H1 (cell line): ENCODE measurements at places on chromosomes 6 and 20. TPM values are rescaled to one million over a fixed set of nuclear protein-coding genes. Genes with fewer than 3 reads are reported as not detected.

The OARD1 gene
- 10.0 and 16.8 TPM in 2 replicates for polyA plus RNA-seq

The FAM162B gene
- 1.6 and 2.6 TPM in 2 replicates for polyA plus RNA-seq

The PCSK2 gene
- 2.6 and 4.2 TPM in 2 replicates for polyA plus RNA-seq

The RIN2 gene
- polyA plus RNA-seq: 0.20 and 0.24 TPM in 2 replicates

The PEX6 gene
- 6.4 and 11.6 TPM in 2 replicates for polyA plus RNA-seq

The GINS1 gene
- 26.3 and 44.7 TPM in 2 replicates for polyA plus RNA-seq

The LY6G5C gene
- polyA plus RNA-seq: 1.8 and 2.1 TPM in 2 replicates

The STMN3 gene
- polyA plus RNA-seq: 51.5 and 70.8 TPM in 2 replicates

The CAGE1 gene
- polyA plus RNA-seq: 0.02 TPM in 1 of 2 replicates, not detected in the other

The SLC29A1 gene
- polyA plus RNA-seq: 558 and 626 TPM in 2 replicates

The KIAA1755 gene
- polyA plus RNA-seq: 0.23 and 0.27 TPM in 2 replicates

The SLC22A1 gene
- 0.12 and 0.16 TPM in 2 replicates for polyA plus RNA-seq
